IMR-90 (cell line): ENCODE measurements at places on chromosomes 1 and 21. TPM values are rescaled to one million over a fixed set of nuclear protein-coding genes. Genes with fewer than 3 reads are reported as not detected.

The VASH2 gene
- 0.83 and 0.90 TPM in 2 replicates for total RNA-seq

DNA sequence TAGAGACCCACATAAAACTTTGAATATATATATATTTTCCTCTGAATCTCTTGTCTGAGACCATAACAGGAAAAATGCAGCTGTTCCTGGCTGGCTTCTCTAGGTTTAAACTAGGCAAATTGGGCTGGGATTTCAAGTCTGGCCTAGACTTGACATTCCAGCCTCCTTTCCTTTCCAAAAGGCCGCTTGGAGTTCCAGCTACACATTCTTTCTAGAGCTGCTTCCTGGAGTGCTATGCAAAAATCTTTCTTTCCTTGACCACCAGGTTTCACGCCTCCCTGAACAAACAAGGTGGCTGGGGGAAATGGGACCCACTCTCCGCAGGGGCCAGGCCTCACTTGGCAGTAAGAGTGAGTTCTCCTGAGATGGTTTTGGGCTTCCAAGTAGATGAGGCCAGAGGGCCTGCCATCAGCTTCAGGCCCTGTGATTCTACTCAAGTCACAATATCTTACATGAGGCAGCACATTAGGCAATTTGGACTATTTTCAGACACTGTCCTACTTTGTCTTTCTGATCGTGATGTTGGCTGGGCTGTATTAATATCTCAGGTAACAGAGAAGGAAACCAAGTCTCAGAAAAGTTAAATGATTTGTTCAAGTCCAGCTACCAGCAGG is 102.4 kb downstream of the FAM78B start:
- DNase-seq: no peak

DNA sequence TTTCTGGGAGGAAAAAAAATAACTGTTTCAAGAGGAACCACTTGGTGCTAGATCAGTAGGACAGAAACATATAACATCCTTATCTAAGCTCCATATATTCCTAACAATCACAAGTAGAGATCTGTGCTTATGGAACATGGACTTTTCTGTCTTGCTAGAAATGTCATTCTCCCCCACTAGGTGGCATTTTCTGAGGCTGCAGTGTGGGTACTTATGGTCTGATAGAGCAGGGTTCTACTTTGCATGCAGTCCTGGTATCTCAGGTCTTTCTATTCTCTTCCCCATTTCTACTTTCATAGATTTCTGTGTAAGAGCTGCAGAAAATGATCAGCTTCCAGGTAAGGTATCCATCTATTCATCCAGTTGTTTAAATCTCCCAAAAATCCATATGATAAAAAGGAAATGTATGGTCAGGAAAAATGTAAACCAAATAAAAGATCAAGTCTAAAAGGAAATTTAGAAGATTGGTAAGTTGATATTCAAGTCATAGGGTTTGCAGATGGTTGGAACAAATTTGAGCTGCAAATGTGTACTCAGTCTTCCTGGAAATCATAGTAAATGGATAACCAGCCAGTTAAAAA is 1.5 kb downstream of the ZNF684 start:
- peak; percentile 55 for DNase-seq

GRCh38 chr1:193402037-193402436 is 215.6 kb upstream of the B3GALT2 start:
- no peak for DNase-seq

GRCh38 chr1:156244126-156244525 is 2.1 kb downstream of the BGLAP start:
- DNase-seq: no peak
